Esophagus squamous epithelium (tissue), 5 donors: ENCODE measurements at places on chromosomes 6 and 20.
A peak's percentile ranks its signal among the peaks of the same experiment; 100 is the strongest.

DNA sequence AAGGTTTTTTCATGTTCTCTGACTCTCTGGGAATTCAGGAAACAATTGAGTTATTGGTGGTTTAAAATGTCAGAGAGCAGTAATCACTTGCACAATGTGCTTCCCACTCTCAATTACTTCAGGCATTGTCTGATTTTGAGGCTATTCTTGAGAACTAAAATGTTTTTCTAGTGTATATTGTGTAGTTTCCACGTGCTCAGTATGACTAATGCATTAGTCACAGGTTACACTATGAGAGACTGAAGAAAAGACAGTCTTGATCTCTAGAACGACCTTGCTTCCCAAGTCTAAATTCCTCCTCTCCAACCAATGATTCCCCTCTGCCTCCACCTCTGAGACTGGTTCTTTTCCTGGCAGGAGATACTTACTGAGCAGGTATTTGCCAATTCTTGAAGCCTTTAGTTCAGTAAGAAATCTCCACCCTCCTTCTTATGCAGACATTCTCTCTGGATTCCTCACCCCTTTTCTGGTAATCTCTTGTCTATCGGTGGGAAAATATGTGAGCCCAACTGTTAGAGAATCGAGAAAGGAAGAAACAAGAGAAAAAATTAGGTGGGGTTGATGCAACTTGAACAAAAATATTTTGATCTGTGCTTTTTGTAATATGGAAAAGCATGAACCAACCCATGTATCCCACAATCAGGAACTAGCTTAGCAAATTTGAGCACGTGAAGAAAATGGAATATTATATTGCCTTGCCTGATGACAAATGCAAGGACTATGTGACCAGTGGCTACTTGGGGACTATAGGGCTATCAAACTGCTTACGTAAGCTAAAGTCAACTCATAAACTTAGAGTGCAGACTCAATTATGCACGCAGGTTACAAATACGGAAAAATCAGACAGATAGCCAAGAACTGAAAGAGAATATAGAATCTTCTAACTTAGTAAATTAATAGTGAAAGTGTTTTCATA lies 61.1 kb upstream of the SLC22A16 start:
- H3K36me3 ChIP-seq, result no peaks in the 10 kb centered on the region
- H3K27me3 ChIP-seq, result no peaks in the 10 kb centered on the region
- H3K27ac ChIP-seq, result peak overlapping the region; percentile 49
- no peak for DNase-seq

GRCh38 chr20:41923624-41924023 lies 305.4 kb upstream of the CHD6 start:
- H3K27ac ChIP-seq, result no peak overlapping the region
- H3K27me3 ChIP-seq, result no peaks in the 10 kb centered on the region
- no peaks in the 10 kb centered on the region for H3K36me3 ChIP-seq
- no peak for DNase-seq
- H3K4me3 ChIP-seq, result no peak overlapping the region
- H3K4me1 ChIP-seq, result no peaks in the 10 kb centered on the region

DNA sequence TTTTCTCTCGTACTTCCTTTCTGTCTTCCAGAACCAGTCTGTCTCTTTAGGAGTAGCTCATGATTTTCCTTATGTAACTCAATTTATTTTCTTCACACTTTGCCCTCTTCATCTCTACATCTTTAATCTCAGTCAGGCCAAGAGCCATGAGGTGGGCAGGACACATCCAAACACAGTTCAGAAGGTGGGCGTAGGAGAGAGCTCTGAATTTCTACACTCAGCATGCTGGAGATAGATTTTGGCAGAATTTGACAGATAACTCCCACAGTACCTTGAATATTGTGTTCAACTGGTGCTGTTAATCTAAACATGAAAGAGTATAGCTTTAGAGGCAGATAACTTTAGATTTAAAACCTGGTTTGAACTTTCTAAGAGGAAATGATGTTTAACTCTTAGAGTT lies 23.8 kb upstream of the ZBTB24 start:
- no peaks in the 10 kb centered on the region for H3K27me3 ChIP-seq
- no peak overlapping the region for H3K4me3 ChIP-seq
- H3K36me3 ChIP-seq, result no peaks in the 10 kb centered on the region
- no peak for DNase-seq
- H3K4me1 ChIP-seq, result peaks cover 15% of the 10 kb centered on the region
- no peak overlapping the region for H3K27ac ChIP-seq

DNA sequence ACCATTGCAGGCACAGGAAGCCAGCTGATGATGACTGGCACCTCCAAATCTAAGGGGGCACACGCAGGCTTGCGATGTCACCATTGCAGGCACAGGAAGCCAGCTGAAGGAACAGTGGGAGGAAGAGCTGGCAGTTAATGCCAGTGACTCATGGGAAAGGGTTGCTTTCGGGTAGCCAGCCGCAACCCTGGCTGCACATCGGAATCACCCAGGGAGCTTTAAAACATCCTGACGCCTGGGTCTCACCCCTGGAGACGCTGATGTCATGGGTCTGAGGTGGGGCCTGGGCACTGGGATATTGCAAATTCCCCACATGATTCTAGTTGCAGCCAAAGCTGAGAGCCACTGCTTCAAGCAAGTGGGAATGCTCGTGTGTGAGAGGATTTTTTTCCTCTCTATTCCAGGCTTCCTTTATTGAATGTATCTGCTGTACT lies 16.1 kb upstream of the CCN6 start:
- H3K27me3 ChIP-seq, result no peaks in the 10 kb centered on the region

- H3K27me3 ChIP-seq, result no peaks in the 10 kb centered on the region
- no peaks in the 10 kb centered on the region for H3K36me3 ChIP-seq
- no peak overlapping the region for H3K4me3 ChIP-seq
- no peak for DNase-seq
Observed at GRCh38 chr20:24913076-24913628, 35.9 kb upstream of the CST7 start.

GRCh38 chr6:2651536-2651935 lies 99.2 kb downstream of the MYLK4 start:
- H3K27me3 ChIP-seq, result no peaks in the 10 kb centered on the region
- no peak overlapping the region for H3K4me3 ChIP-seq
- H3K4me1 ChIP-seq, result no peaks in the 10 kb centered on the region
- no peak for DNase-seq
- H3K27ac ChIP-seq, result no peak overlapping the region
- no peaks in the 10 kb centered on the region for H3K36me3 ChIP-seq

DNA sequence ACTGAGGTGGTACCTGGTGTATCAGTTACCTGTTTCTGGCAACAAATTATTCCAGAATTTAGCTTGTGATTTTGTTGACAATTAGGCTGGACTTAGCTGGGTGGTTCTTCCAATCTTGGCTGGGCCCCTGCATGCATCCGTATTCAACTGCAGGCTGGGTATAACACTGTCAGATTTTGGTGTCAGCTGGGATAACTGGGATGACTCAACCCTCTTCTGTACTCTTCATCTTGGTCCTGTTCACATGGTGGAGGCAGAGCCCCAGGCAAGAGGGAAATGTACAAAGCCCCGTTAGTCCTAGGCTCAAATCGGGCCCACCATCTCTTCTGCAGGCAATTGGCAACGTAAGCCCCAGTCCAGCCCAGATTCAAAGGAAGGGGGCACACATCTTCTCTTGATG lies 89.2 kb downstream of the PHACTR3 start:
- no peak overlapping the region for H3K4me3 ChIP-seq
- H3K4me1 ChIP-seq, result no peaks in the 10 kb centered on the region
- no peaks in the 10 kb centered on the region for H3K36me3 ChIP-seq

GRCh38 chr6:155530219-155530834 lies 74.7 kb upstream of the NOX3 start:
- H3K36me3 ChIP-seq, result no peaks in the 10 kb centered on the region
- no peaks in the 10 kb centered on the region for H3K27me3 ChIP-seq
- no peak overlapping the region for H3K27ac ChIP-seq
- H3K4me3 ChIP-seq, result no peak overlapping the region

- DNase-seq, result no peak
- H3K4me1 ChIP-seq, result no peaks in the 10 kb centered on the region
- no peak overlapping the region for H3K27ac ChIP-seq
- no peaks in the 10 kb centered on the region for H3K27me3 ChIP-seq
- H3K4me3 ChIP-seq, result no peak overlapping the region
- H3K36me3 ChIP-seq, result no peaks in the 10 kb centered on the region
Observed at GRCh38 chr6:115747719-115748118, 313.0 kb downstream of the FRK start.

GRCh38 chr6:124066269-124066668 lies 262.6 kb downstream of the NKAIN2 start:
- no peak for DNase-seq
- H3K4me1 ChIP-seq, result no peaks in the 10 kb centered on the region
- H3K27me3 ChIP-seq, result no peaks in the 10 kb centered on the region
- H3K36me3 ChIP-seq, result no peaks in the 10 kb centered on the region
- H3K27ac ChIP-seq, result no peak overlapping the region
